ENCODE measurements at places on chromosomes 7 and 10. TPM values are rescaled to one million over a fixed set of nuclear protein-coding genes. Genes with fewer than 3 reads are reported as not detected.
A peak's percentile ranks its signal among the peaks of the same experiment; 100 is the strongest.

- no peak for DNase-seq
Measured at GRCh38 chr7:108457871-108458270, 1.6 kb upstream of the NRCAM start.

DNA sequence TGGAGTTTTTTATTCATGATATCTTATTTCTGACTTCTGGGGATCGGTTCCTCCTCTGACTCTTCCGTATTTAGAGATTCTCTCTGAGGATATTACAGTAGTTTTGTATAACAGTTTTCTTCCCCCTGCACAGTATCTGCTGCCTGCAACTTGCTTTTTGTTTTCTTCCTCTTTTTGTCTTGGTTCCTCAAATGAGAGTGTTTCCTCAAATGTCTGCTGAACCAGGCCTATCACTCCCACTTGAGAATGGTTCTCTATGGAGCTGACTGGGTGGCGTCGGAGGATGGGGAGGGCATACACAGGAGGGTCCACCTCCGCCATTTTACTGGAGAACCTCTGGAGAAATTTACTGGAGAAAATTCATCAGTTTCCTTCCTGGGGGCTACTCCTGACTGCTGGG, 27.7 kb downstream of the ARHGAP22 start:
- no peak for DNase-seq

GRCh38 chr10:74113546-74113945, 37.1 kb downstream of the AP3M1 start:
- DNase-seq: no peak

- DNase-seq: peak; percentile 89
Measured at GRCh38 chr7:141663081-141663849, 38.7 kb downstream of the DENND11 start.

DNA sequence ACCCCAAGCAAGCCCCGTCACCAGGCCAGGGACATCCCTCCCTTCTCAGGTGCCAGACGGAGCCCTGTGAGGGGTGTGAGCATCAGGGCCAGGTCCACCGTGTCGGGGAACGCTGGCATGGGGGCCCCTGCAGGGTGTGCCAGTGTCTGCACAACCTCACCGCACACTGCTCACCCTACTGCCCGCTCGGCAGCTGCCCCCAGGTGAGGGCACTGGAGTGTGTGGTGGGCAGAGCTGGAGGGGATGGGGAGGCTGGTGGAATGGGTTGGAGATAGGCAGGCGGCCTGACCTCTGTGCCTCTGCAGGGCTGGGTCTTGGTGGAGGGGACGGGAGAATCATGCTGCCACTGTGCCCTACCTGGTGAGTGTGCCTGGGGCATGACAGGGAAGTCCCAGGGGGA, 19.9 kb upstream of the ZNF467 start:
- no peak for DNase-seq

DNA sequence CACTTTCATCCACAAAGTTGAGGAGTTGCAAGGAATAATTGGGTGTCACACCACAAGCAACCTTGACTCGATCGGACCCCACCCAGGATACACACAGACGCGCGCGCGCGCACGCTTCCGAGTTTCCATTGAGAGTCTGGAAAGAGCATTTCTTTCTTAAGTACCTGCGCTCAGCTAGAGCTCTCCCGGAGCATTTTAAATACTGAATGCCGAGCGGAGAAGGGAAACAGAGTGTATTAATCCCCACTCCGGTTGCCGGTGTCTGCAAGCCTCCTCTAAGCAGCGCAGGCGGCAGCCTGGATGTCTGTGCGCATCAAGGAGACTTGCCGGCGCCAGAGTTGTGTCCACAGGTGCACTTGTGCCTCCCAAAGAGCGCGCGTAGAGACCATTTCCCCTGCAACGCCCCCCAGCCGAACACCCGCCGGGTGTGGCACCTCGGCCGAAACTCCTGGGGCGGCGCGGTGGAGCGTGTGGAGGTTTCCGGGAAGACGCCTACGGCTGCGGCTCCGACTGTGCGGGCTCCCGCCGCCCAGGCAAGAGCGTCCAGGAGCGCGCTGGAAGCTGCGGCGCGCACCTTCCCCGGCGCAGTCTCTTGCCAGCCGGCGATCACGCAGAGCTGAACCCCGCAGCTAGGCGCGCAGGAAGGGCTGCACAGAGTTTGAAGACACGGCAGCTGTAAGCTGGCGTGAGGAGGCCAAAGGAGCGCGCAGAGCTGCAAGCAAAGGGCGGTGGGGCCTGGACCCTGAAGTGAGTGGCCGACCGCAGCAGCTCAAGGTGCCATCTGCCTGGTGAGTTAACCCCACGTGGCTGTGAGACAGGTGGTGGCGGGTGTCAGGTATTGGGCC, 1.1 kb upstream of the FEZF1 start:
- DNase-seq: no peak

DNA sequence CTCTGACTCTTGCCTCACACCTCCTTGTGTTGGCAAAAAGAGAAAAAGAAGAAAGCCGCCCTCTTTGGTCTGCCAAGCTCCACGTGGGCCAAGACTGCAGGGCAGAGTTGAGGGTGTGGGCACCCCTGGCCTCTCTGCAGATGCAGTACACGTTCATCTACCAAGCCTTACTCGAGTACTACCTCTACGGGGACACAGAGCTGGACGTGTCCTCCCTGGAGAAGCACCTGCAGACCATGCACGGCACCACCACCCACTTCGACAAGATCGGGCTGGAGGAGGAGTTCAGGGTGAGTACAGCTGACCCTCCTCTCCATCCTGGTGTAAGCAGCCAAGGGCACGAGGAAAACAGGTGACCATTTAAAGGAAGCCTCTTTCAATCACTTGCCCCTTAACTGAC, 56.1 kb downstream of the MKI67 start:
- no peak for DNase-seq

DNA sequence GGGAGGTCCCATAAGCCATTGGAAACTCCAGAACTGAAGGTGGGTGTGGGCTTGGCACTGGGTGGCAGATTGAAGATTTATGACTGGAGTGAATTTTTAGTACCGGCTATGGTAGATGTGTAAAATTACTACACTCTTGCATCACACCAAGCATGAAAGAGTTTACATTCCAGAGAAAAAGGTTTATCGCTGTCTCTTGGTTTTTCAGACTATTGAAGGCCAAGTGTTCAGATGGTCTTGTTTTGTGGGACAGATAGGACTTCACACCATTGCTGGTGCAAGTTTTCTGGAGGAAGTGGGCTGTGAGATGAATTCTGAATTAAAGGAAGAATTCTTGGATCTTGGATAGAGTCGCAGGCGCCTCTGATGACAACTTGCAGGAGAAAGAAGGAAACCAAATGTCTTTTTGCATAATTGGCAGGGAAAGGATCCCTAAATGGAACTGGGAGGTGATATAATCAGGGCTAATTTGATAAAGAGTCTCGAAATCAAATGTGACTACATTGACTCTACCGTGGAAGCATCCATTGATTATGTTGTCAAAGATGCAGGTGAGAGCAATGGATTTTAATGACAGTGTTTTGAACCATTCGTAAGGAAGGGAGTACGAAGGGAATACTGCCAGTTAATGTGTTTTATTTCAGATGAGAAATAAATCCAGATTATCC, 14.2 kb upstream of the NMT2 start:
- DNase-seq: no peak

GRCh38 chr10:12643279-12643678, 293.9 kb downstream of the CAMK1D start:
- no peak for DNase-seq

DNA sequence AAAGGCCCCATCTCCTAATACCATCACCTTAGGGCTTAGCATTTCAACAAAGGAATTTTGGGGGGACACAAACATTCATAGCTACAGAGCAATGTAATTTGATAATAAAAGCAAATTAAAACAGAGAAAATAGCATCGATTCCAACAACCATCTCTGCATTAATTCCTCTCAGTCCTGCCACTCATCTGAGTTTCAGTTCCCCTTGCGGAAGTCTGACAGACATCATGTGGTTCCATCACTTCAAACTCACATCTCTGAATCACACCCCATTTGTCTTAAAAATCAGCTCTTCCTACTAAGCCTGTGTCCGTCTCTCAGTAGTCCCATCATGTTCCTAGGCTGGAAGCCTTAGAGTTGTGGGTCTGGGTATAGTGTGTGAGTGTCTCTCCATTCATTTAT, 3.6 kb downstream of the ADCK2 start:
- DNase-seq: no peak

DNA sequence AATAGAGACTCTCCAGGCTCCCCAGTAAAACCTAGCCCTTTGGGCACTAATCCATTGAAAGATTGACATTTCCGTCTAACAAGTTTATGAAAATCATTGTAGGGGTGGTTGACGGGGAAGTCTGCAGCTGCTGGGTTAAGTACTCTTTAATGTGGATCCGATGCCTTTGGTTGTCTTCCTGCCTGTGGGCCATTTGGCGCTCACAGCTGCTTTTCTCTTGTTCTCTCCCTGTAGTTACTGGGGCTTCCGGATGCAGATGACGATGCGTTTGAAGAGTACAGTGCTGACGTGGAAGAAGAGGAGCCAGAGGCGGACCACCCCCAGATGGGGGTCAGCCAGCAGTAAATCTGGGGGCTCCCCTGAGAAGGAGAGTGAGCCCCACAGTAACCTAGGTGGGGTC, 22.4 kb downstream of the MTURN start:
- DNase-seq: no peak

- DNase-seq: no peak
Measured at GRCh38 chr10:114303556-114303955, 64.5 kb downstream of the VWA2 start.

- DNase-seq: no peak
Measured at GRCh38 chr10:28633750-28634149, 43.6 kb upstream of the BAMBI start.

DNA sequence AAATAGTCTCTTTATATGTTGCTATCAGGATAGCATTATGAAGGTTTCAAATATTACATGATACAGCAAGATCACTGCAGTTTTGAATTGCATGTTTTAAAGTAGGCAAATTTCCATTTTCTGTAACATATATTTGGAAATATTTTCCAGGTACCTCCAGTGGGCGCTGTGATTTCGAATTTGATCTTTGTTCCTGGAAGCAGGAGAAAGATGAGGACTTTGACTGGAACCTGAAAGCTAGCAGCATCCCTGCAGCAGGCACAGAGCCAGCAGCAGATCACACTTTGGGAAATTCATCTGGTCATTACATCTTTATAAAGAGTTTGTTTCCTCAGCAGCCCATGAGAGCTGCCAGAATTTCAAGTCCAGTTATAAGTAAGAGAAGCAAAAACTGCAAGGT, 299.0 kb downstream of the MALRD1 start:
- DNase-seq: no peak

GRCh38 chr10:126230587-126230986, 157.7 kb downstream of the ADAM12 start:
- DNase-seq: no peak

Gene HABP2
- 0.66 TPM for total RNA-seq

Gene FAM25C
- total RNA-seq: not detected

Gene PRPS1L1
- total RNA-seq: not detected
